ENCODE measurements at places on chromosomes 13 and 19.

GRCh38 chr19:19403373-19403901 lies 2.0 kb upstream of the GATAD2A start:
- DNase-seq = peak; percentile 68

GRCh38 chr19:42441049-42441445 lies 1.7 kb downstream of the CXCL17 start:
- DNase-seq = peak; percentile 11

DNA sequence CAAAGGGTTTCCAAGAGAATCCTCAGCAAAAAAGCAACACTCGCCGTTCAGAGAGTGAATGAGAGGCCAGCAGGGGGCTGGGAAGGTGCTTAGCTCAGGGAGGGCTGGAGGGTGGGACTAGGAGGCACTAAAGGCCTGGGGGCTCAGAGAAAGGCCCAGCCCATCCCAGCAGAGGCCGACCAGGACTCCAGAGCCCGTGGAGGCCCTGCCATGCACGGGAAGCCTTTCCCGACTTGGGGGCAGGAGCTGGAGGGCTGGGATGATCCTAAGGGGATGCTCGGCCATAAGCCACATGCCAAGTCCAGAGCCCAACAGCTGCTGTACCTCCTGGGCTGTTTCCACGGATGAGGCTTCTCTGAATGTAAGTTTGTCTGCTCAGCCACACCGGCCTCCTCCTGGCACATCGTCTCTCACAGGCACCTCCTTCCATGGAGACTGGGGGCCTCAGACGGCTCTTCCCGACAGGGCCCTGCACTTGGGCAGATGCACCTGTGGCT lies 19.5 kb downstream of the RASA3 start:
- no peak for DNase-seq

GRCh38 chr13:114097893-114098688 lies 34.3 kb downstream of the RASA3 start:
- no peak for DNase-seq

DNA sequence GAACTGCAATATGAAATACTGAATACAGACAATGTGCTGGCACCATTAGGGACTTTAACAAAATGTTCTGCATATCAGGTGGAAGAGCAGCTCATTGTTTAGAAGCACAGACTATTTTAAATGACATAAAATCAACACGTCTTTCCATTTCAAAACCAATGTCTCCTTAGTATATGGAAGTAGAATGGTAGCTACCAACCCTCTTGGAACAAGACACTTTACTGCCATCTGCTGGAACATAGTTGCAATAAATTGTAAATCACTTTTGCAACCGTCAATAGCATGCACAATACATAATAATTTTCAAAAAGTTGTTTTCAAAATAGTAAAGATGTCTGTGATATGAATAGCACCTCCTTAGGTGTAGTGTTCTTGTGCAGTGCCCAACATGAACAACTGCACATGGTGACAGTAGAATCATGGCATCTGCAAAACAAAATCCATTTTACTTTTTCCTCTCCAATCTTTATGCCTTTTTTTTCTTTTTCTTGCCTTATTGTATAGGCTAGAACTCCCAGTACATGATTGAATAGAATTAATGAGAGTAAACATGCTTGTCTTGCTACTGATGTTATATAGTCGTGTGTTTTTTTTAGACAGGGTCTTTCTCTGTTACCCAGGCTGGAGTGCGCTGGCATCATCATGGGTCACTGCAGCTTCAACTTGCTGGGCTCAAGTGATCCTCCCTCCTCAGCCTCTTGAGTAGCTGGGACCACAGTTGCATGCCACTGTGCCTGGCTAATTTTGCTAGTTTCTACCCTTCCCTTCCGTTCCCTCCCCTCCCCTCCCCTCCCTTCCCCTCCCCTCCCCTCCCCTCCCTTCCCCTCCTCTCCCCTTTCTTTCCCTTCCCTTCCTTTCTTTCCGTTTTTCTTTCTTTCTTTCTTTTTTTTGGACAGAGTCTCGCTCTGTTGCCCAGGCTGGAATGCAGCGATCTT lies 7.8 kb upstream of the LYPD5 start:
- peak; percentile 70 for DNase-seq

DNA sequence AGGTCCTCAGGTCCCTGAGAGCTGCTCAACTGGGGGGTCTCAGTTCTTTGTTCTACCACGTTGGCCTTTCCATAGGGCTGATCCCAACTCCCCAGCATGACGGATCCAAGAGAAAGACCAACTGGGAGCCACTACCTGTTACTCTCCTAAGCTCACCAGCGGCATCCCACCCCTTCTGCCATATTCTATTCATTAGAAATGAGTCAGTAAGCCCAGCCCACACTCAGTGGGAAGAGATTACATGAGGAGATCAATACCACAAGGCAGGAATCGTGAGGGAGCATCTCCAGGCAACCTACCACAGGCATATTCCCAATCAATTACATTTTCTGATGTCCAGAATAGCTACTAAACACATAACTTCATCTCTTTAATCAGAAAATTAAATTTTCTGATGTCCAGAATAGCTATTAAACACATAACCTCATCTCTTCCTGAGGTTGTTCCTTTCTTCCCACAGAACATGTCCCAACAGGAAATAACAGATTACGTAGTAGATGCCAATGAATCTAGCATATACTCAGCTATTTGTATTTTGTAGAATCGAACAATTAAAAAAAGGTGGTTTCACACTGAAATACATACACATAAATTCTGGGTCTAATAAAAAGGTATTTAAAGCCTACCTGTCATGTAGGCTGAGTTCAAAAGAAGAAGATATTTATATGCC lies 708.1 kb upstream of the ARGLU1 start:
- DNase-seq = no peak

- DNase-seq = no peak
Observed at GRCh38 chr19:7917267-7918061, 2.7 kb upstream of the SNAPC2 start.

DNA sequence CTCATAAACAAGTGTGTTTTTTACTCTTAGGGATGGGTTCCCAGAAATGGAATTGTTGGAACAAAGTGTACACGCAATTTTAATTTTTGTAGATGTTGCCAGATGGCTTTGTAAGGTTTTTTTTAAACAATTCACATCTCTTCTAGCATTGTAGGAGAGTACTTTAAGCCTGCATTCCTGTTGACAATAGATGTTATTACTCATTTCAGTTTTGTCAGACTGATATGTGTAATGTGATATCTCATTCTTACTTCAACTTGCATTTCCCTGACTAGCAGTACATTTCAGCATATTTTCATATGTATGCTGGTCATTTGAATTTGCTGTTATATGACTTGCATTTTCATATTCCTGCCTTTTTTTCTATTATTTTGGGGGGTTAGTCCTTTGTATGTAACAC lies 186.6 kb upstream of the SLITRK6 start:
- DNase-seq = peak; percentile 20

DNA sequence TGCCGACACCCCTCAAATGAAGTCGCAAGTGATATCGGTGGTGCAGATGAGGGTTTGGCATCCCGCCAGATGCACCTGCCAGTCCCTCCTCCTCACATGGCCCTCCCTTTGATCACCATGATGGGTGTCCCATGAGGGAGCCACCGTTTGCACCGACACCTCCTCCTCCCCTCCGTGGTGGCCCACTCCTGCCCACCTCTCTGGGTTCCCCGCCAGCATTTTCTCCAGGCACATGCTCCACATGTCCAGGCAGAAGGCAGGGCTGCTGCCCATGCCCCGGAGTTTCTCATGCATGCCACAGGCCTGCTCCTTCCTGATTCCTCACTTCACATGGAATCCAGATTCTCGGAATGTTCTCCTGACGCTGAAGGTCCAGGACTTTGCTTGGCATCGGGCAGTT lies 49.3 kb downstream of the COL4A2 start:
- DNase-seq = peak; percentile 61

- peak; percentile 64 for DNase-seq
Observed at GRCh38 chr13:73060251-73061160, 1.7 kb downstream of the KLF5 start.

- DNase-seq = no peak
Observed at GRCh38 chr19:38469151-38469550, 35.7 kb downstream of the RYR1 start.

DNA sequence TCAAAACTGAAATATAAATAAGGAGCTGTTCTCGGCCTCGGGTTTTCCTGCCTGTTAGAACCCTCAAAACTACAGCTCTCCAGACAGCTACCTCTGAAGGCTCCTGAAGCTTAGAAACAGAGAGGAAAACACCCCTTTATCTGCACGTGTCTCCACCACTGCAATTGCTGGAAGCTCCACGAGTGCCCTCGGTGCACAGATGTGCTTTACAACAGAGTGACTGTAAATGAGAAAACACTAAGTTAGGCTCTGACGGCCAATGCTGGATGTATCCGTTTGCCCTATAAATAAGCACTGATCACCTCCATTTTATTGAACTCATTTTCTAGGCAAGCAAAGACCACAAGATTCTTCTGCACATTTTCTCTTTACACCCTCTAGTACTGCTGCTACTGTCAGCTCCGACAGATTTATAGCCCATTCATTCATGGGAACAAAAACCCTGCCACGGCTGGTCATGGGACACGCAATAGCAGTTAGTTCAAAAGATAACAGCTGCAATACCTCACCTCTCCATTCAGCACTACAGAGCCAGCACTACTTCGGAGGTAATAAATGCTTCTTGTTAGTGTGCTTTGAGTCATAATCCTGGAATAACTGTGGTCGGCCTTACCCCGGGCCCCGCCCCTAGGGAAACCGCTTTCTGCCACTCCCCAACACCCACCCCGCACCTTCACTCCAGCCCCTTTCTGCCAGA lies 241.1 kb upstream of the ZNF507 start:
- DNase-seq = peak; percentile 22
